ENCODE measurements at places on chromosomes 12 and 14.

GRCh38 chr12:63963868-63964267 lies 119.4 kb downstream of the SRGAP1 start:
- H3K4me3 ChIP-seq = no peak overlapping the region
- H3K36me3 ChIP-seq = no peaks in the 10 kb centered on the region
- H3K27me3 ChIP-seq = no peaks in the 10 kb centered on the region
- no peaks in the 10 kb centered on the region for H3K4me1 ChIP-seq
- no peak overlapping the region for H3K27ac ChIP-seq

- no peaks in the 10 kb centered on the region for H3K36me3 ChIP-seq
- peaks cover 9% of the 10 kb centered on the region for H3K4me1 ChIP-seq
- peak; percentile 38 for DNase-seq
- H3K27ac ChIP-seq = no peak overlapping the region
Measured at GRCh38 chr14:76348898-76349297, 27.0 kb upstream of the ESRRB start.

GRCh38 chr12:57238854-57239554 lies 9.5 kb downstream of the SHMT2 start:
- peaks cover 8% of the 10 kb centered on the region for H3K36me3 ChIP-seq
- DNase-seq = peak; percentile 89
- H3K27ac ChIP-seq = no peak overlapping the region
- H3K4me1 ChIP-seq = peaks cover 59% of the 10 kb centered on the region
- H3K27me3 ChIP-seq = peaks cover 69% of the 10 kb centered on the region

- no peak overlapping the region for H3K27ac ChIP-seq
- no peaks in the 10 kb centered on the region for H3K27me3 ChIP-seq
- H3K36me3 ChIP-seq = no peaks in the 10 kb centered on the region
- DNase-seq = no peak
- H3K4me1 ChIP-seq = peaks cover 7% of the 10 kb centered on the region
Measured at GRCh38 chr12:92404259-92404894, 258.7 kb upstream of the BTG1 start.

DNA sequence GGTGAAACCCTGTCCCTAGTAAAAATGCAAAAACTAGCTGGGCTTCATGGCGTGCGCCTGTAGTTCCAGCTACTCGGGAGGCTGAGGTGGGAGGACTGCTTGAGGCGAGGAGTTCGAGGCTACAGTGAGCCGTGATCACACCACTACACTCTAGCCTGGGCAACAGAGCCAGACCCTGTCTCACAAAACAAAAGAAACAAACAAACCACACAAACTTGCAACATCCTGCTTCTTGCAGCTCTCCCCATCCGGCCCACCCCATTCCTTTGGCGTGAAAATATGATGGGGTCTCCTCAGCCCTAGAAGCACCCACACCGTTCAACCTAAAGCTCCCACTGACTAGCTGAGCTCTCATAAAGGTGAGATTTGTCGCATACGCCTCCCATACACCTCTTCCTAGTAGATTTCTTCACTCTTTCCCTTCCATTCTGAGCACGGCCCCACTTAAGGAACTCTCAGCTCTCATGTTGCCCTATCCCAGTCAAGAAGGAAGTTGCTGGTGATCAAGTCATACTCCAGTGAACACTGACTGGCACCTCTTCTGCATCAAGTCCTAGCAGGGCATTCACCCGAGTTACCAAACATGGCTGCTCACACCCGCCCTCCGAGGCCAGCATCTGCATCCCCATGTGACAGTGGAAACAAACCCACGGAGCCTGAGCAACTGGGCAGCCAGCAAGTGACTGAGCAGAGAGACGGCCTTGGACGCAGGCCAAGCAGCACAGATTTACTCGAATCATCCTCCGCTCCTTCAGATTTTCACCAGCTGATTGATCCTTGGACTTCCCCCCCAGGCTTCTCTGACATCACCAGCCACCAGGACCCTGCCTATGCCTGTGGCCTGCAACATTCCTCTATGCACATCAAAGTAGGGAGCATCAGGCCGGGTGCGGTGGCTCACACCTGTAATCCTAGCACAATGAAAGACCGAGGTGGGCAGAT lies 18.9 kb upstream of the CD27 start:
- DNase-seq = peak; percentile 25
- no peaks in the 10 kb centered on the region for H3K27me3 ChIP-seq
- H3K4me3 ChIP-seq = no peak overlapping the region
- peaks cover 16% of the 10 kb centered on the region for H3K4me1 ChIP-seq
- no peaks in the 10 kb centered on the region for H3K36me3 ChIP-seq
- peak overlapping the region; percentile 53 for H3K27ac ChIP-seq

DNA sequence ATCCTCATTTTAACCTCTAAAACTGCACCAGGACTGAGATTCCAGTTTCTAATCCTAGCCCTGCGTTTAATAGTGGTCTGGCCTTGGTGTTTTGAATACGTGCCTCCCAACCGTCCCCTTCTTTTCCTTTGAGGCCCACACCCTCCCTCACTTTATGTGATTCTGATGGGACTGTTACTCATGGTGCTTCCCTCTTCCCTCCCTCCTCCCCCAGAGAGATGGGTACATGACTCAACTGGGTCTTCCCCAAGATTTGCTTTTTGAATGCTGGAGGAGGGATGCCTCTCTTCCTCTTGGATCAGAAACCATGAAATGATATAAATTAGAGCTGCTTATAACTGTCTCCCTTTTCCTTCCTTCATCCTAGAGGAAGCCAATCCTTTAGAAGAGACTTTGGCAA lies 8.2 kb upstream of the PPP2R5E start:
- H3K4me3 ChIP-seq = no peak overlapping the region
- no peaks in the 10 kb centered on the region for H3K27me3 ChIP-seq
- H3K36me3 ChIP-seq = no peaks in the 10 kb centered on the region
- no peak for DNase-seq
- no peak overlapping the region for H3K27ac ChIP-seq

DNA sequence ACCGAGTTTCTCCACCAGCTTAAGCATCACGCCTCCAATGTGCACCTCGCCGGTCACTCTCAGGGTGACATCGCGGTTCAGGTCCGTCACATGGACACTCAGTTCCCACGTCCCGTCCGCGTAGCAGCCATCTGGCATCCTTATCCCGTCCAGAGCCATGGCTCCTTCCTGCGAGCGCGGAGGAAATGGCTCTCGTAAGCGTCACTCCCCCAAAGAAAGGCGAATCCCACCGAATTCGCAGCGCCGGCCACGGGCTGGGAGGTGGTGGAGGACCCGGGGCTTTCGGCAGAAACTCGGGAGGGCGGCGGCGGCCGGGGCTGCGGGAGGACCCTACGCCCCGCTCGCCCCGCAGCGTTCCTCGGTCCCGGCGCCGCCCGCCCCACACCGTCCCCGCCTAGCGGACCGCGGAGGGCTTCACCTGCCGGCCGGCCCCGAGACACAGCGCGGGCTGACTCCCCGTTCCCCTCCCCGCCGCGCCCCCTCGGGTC lies 396 bp downstream of the FERMT2 start:
- peaks cover 50% of the 10 kb centered on the region for H3K4me1 ChIP-seq
- H3K27ac ChIP-seq = peak overlapping the region; percentile 99
- H3K27me3 ChIP-seq = peaks cover 10% of the 10 kb centered on the region
- H3K4me3 ChIP-seq = peak overlapping the region; percentile 81
- peaks cover 5% of the 10 kb centered on the region for H3K36me3 ChIP-seq

GRCh38 chr12:67981287-67982162 lies 7.7 kb upstream of the IFNG-AS1 start:
- no peaks in the 10 kb centered on the region for H3K4me1 ChIP-seq
- no peak overlapping the region for H3K27ac ChIP-seq
- H3K27me3 ChIP-seq = no peaks in the 10 kb centered on the region
- no peaks in the 10 kb centered on the region for H3K36me3 ChIP-seq
- H3K4me3 ChIP-seq = no peak overlapping the region

DNA sequence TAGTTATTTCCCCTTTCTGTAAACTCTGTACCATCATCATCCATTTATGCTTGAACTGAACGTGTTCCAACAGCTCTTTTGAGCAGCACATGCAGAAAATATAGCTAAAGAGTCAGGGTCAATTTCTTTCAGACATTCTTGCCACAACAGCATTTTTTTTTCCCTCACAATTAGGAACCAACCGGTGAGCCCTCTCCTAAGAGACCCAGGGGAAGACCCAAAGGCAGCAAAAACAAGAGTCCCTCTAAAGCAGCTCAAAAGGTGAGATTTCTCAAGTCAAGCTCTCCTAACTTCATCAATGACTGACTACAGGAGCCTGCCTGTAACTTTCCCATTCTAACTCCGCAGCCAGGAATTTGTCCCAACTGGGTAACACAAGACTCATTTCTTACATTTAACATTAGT lies 3.5 kb downstream of the HMGA2 start:
- H3K4me3 ChIP-seq = no peak overlapping the region
- H3K27ac ChIP-seq = no peak overlapping the region
- H3K4me1 ChIP-seq = peaks cover 37% of the 10 kb centered on the region

GRCh38 chr14:51939755-51940301 lies 49.5 kb upstream of the RTRAF start:
- no peak overlapping the region for H3K4me3 ChIP-seq
- peak; percentile 75 for DNase-seq
- no peaks in the 10 kb centered on the region for H3K36me3 ChIP-seq
- H3K27ac ChIP-seq = no peak overlapping the region
- H3K27me3 ChIP-seq = no peaks in the 10 kb centered on the region
- H3K4me1 ChIP-seq = no peaks in the 10 kb centered on the region

Measured in stomach (tissue), 19 donors.